NK-92 treated with Interleukin-12 subunit alpha and Interleukin-12 subunit beta, amount 100 ng/mL, for 24 hours (cell line): ENCODE measurements at places on chromosomes 7 and 10.
A peak's percentile ranks its signal among the peaks of the same experiment; 100 is the strongest.

DNA sequence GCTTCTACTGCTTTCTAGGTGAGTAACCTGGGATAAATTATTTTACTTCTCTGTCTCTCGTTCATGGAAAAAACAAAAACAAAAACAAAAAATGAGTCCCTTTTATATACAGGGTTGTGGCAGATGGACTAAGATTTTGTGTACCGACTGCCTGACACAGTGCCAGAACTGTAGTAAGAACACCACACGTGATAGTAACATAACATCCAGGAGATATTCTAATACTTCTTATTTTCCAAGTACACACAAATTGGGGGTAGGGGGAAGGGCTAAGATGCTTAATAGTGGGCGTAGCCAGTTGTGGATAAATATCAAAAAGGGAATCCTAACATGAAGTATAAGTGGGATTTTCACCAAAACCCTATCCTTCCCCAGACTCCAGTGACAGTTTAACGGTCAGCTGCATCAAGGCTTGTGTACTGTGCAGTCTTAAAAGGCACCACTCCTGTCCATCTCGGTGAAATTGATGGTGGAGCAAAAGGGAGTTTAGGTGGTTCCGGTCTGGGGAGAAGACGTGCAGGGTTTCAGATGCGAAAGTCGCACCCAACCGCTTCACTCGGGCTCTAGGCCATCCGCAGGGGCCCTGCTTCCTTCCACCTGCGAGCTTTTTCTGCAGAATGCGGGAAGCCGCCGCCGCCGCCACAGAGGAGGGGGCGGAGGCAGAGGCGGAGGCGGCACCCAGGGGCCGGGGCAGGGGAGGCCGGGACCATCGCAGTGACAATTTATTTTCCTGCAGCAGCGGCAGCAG is at the start of gene STAMBPL1:
Gene STAMBPL1, plus strand, starts transcription at position 712 of the 748 bp plus-strand sequence. CDS start 21,464 bp downstream, outside the sequence.
- peak; percentile 86 for DNase-seq

DNA sequence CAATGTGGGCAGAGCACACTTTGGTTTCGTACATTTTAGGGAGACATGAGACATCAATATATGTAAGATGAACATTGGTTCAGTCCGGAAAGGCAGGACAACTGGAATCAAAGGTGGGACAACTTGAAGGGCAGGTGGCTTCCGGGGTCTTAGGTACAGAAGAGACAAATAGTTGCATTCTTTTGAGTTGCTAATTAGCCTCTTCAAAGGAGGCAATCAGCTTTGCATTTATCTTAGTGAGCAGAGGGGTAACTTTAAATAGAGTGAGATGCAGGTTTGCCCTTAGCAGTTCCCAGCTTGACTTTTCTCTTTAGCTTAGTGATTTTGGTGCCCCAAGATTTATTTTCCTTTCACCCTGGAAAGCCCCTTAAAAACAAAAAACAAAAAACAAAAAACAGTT is 21.3 kb downstream of the ZNF487 start:
- no peak for DNase-seq

DNA sequence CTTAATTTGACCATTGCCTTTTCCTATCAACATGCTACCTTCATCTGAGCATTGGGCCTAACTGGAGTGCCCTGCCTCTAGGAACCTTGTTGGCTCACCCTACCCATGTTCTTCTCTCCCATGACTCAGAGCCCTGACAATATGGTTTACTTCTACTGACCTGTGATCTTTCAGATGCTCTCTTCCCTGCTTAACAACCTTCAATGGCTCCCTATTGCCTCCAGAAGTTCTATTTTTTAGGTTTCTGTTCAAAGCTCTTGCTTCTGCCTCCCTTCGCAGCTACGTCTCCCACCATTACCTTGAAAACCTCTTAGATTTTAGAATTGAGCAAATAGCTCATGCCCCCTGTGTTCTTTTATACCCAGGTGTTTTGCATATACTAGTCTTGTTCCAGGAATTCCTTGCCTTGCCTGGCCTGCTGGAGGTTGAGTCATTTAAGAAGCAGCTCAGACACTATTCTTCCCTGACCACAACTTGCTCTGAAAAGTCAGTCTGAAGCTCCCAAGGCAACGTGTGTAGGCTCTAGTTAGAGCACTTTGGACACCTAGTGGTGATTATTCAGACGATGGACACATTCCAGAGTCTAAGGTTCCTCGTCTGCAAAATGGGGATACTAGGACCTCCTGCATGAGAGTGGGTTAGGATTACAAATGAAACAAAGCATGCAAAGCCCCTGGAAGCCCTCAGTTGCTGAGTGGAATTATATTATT is 64.4 kb upstream of the EMX2 start:
- no peak for DNase-seq

GRCh38 chr7:76423666-76424412 is 911 bp upstream of the ZP3 start:
- DNase-seq = no peak

DNA sequence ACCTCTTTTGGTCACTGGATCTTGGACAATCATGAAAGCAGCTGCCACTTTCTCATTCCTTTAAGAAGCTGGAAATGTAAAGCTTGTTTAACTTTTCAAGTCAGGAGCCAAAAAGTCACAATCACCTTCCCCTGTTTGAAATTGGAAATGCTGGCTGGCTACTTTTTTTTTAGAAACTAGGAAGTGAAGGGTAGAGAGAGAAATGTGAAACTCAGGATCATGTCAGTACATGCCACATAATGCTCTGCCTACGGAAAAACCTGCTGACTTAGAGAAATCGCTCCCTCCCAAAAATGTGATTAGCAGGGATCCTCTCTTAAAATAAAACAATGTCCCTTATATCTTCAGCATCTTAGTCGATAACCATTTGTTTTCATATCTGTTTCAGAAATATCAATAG is 188.4 kb upstream of the C7orf33 start:
- DNase-seq = no peak

DNA sequence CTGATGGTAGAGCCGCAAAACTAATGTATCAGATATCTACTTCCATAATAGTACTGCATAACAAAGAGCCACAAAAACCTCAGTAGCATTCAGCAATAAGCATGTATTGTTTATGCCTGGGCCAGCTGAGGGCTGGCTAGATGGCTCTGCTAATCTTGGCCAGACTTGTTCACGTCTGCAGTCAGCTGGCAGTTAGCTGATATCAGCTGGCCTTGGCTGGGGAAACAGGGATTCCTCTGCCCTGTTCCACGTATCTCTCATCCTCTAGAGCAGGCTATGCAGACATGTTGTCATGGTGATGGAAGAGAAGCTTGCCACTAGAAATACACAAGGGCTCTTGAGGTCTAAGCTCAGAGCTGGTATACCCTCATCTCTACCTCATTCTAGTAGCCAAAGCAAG is 62.9 kb downstream of the GRM8 start:
- DNase-seq = no peak

GRCh38 chr10:14585287-14586193 is 189.2 kb downstream of the FAM107B start:
- DNase-seq = no peak

DNA sequence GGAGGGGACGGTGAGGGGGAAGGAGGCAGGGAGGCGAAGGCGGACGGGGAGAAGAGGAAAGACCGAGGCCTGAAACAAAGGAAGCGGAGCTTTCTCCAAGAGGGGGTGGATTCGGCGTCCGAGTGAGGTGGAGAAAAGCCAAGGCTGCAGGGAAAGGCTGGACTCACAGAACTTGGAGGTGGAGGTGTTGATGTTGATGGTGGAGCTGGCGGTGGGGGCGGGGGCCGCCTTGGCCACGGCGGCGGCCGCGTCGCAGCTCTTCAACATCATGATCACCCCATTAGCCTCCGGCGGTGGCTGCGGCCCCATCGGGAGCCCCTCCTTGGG is 578 bp downstream of the CACUL1 start:
- peak; percentile 57 for DNase-seq

- DNase-seq = no peak
Measured at GRCh38 chr7:41323806-41324205, 379.1 kb downstream of the INHBA start.
